CD4-positive, alpha-beta T cell treated with Interleukin-4 for 4 hours (primary cell): ENCODE measurements at places on chromosomes 7 and 10.

GRCh38 chr7:78022165-78022564 lies 223.6 kb downstream of the PHTF2 start:
- no peak for DNase-seq

DNA sequence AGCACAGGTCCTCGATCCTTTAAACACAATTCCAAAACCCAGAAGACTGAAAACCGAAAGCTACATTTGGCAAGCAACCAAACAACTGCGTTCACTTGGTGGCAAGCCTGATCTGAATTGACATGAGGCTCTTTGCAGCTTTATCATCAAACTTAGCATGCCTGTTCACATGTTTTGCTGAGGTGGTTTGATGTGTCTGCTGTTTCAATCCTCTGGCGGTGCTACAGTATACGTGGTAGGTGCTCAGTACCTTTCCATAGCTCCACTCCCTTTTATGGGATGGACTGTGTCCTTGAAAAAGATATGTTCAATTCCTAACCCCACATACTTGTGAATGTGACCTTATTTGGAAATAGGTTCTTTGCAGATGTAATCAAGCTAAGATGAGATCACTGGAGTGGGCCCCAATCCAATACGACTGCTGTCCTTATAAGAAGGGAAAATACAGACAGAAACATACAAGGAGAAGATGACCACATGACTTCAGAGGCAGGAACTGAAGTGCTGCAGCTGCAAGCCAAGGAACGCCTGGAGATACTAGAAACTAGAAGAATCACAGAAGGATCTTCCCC lies 33.4 kb downstream of the CCDC6 start:
- no peak for DNase-seq

GRCh38 chr7:739455-739982 lies 12.4 kb upstream of the PRKAR1B start:
- DNase-seq = no peak

- DNase-seq = peak; percentile 37
Measured at GRCh38 chr7:128405471-128406313, 4.1 kb downstream of the IMPDH1 start.

DNA sequence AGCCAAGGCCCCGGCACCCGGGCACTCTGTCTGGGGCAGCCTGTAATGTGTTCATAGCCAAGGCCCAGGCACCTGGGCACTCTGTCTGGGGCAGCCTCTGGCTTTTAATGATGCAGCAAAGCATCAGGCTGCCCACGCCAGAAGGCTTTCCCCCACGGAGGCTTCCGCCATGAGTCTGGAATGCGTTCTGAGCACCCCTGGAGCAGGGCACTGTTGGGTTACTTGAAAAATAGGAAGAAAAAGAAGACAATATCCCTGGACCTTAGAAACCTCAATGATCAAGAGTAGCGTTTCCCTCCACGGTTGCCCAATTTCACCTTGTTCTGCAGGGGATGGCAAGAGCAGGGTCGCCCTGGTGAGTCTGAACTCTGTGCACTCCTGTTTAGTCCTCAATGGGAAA lies 565.0 kb downstream of the PTPRN2 start:
- DNase-seq = no peak
